ENCODE measurements at places on chromosomes 13 and 19. TPM values are rescaled to one million over a fixed set of nuclear protein-coding genes. Genes with fewer than 3 reads are reported as not detected.

The ICAM5 gene
- 3.9 TPM for total RNA-seq

The ZNF99 gene
- total RNA-seq = not detected

The RGCC gene
- 13.2 TPM for total RNA-seq

The ZNF230 gene
- total RNA-seq = 4.0 TPM

The RFPL4AL1 gene
- not detected for total RNA-seq

The SERPINE3 gene
- not detected for total RNA-seq

The ERICH6B gene
- not detected for total RNA-seq

The CAB39L gene
- 8.6 TPM for total RNA-seq

The MTIF3 gene
- total RNA-seq = 30.5 TPM

The SLC15A1 gene
- 0.77 TPM for total RNA-seq

The C19orf38 gene
- total RNA-seq = 0.38 TPM

The ZNF175 gene
- total RNA-seq = 1.6 TPM

The ZNF154 gene
- 1.2 TPM for total RNA-seq

The PLIN5 gene
- total RNA-seq = not detected

The PDX1 gene
- not detected for total RNA-seq

The ZNF665 gene
- total RNA-seq = 1.6 TPM

The RUBCNL gene
- under 0.01 TPM for total RNA-seq

The ADM5 gene
- 0.13 TPM for total RNA-seq

The ZNF829 gene
- total RNA-seq = 3.7 TPM

The ZNF536 gene
- total RNA-seq = not detected

The PRTN3 gene
- not detected for total RNA-seq

The SMAD9 gene
- total RNA-seq = 2.8 TPM

The C19orf85 gene
- total RNA-seq = not detected

The TGFBR3L gene
- 1.9 TPM for total RNA-seq

The TEX101 gene
- total RNA-seq = not detected

The VAV1 gene
- total RNA-seq = 0.51 TPM

The TLE6 gene
- not detected for total RNA-seq

The LILRA5 gene
- total RNA-seq = not detected

The C19orf81 gene
- not detected for total RNA-seq

The DHX34 gene
- total RNA-seq = 9.5 TPM

The LILRA2 gene
- not detected for total RNA-seq

The TTYH1 gene
- not detected for total RNA-seq

The STOML3 gene
- total RNA-seq = not detected

The MAST1 gene
- 0.38 TPM for total RNA-seq

The IZUMO4 gene
- 5.9 TPM for total RNA-seq
